ENCODE measurements at places on chromosomes 6 and 20.

DNA sequence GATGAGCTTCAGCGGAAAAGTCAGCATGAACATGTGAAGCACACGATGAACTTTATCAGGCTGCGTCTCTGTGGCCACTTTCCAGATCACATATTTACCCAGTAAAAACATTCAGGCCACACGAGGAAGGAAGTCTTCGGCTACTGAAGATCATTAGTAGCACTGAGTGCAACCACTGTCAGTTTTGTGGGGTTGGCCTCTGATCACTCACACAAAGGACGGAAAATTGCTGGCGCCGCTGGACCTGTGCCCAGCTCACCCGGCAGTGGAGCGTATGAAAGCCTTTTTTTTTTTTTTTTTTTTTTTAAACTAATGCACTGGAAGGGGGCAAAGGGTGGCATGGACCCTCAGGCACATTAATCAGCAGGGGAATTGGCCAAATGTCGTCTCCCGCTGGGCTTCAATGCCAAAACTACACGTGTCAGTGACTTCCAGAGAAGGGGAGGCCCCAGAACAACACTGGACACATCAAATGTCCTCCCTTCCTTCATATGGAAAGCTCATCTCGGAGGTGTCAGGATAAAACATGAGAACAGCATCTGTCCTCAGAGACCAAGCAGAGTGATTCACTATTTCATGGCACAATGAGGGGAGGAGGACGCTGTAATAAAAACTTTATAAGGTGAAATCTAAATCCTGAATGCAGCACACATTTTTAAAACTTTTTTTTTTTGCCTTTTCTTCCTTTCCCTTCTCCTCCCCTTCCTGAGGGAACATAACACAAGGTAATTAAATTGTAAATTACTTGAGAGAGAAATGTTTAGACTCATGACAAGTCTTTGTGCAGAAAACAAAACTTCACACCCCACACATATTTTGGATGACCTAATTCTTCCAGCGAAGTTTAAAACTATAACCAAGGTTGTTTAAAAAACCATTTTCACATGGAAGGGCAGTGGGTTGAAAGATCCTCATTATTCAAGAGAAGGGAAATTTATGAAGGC lies 223.4 kb downstream of the FOXC1 start:
- DNase-seq = peak; percentile 93

- DNase-seq = no peak
Measured at GRCh38 chr6:45597424-45597823, 219.7 kb upstream of the SUPT3H start.

GRCh38 chr6:100662264-100662663 lies 197.5 kb upstream of the SIM1 start:
- no peak for DNase-seq

- no peak for DNase-seq
Measured at GRCh38 chr6:123640567-123641187, 3.9 kb upstream of the TRDN start.

GRCh38 chr20:62068997-62069396 lies 3.3 kb upstream of the TAF4 start:
- no peak for DNase-seq

DNA sequence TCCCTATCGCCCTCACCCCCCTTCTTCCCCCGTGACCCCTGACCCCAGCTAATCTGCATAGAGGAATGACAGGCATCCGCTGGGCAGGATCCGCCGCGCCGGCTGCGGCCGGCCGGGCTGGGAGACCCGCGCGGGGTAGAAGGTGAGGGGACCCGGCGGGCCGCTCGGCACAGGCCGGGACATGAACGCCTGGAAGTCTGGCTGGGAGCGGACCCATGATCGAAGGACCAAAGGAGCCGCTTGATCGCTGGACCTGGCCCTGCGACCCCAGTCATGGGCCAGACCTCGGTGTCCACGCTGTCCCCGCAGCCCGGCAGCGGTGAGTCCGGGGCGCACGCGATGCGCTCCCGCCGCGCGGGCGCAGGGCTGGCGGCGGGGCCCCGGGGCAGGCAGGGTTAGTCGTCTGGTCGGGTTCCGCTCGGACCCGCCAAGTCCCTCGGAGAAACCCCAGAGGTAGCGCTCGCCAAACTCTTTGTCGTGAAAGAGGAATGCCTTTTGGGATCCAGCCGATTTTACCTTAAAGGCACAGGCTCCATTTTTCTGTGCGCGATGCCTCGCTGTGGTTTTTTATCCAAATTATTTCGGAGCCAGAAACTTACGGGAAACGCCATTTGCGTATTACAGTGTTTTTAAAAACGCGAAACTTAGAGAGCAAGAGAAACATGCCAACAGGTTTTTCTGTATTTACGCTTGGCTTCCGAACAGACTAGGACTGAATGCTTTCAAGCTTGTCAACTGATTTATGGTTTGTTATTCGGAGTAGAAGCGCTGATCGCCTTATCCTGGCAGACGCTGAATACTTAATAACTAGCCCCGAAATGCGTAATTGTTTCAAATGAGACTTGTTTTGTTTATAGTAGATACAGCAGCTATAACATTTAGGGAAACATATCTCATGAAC lies at the start of gene PHACTR2:
Gene PHACTR2 (plus strand): TSS at position 75 of the 901 bp plus-strand sequence. CDS start 199 bp downstream, at position 274.
- peak; percentile 91 for DNase-seq

- peak; percentile 26 for DNase-seq
Measured at GRCh38 chr6:108684771-108685329, 124.1 kb downstream of the FOXO3 start.

DNA sequence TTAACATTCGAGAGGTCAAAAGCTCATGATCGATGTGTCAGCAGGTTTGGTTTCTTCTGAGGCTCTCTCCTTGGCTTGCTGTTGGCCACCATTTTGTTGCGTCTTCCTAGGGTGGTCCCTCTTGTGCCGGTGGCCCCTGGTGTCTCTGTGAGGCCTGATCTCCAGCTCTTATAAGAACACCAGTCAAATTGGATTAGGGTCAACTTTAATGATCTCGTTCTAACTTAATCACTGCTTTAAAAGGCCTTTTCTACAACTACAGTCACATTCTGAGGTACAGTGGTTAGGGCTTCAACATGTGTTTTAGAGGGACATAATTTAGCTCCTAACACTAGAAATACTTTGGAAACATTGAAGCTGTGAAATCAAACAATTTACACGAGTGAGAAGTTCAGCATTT lies 240.8 kb upstream of the KCNQ5 start:
- DNase-seq = no peak

- DNase-seq = no peak
Measured at GRCh38 chr6:36339146-36339545, 2.5 kb upstream of the BNIP5 start.

- DNase-seq = no peak
Measured at GRCh38 chr20:52941808-52942207, 30.4 kb upstream of the TSHZ2 start.

DNA sequence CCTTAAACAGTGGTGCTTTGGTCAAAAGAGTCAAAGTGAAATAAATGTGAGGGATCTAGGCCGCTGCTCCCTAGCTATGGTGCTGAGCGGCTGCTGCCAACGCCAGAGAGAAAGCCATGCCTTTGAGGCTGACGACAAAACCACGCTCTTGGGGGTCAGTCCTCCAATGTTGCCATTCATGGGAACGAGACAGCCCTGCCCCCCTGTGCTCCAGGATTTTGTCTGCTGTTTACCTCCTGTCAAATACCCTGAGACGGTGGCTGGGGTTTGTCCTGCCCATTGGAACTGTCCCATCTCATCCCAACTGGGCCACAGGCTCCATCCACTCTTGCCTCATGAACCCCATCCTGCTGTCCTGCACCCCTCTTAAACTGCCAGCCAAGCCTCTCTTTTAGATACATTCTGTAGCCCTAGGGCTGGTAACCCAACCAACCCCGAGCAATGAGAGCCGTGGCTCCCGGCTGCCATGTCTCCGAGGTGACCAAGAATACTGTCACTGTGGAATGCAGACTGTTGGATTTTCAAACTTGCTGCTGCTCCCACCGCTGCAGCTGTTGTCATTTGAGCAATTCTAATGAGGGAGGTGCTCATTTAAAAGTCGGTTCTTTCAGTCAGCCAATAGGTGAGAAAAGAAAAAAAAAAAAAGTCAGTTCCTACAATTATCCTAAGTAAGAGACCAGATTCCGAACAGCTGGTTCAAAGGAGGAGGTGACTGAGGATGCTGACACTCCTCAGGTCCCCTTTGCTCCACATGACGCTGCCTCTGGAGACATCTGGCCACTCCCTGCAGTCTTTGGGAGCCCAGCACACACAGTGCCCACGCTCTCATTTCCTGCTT lies 73.1 kb upstream of the QKI start:
- DNase-seq = no peak

DNA sequence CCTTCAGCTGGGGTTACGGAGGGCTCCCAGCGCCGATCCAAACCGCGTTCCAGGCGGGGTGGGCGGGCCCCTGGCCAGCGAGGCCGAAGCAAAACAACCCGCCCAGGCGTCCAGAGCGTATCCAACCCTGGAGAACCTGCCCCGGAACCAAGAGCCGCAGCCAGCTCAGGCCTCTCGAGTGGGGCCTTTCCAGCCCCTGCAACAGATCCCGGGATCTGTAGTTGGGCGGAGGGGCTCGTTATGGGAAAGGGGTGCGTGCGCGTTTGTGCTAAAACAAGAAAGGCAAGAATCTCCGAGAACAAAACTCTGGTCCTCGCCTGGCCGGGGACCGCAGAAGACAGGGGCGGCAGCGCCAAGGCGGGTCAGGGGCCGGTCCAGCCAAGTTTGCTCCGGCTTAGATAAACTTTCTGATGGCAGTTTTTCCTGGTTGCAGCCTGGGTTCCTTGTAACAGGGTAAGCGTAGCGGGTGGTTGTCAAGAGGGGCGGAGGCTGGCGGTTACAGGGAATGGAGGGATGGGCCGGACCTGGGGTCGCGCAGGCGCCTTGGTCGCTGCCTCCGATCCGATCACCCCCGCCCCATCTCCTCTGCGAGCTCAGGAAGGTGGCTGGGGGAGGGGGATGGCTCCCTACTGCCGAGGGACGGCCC lies 448 bp upstream of the RIN2 start:
- peak; percentile 91 for DNase-seq

- DNase-seq = peak; percentile 76
Measured at GRCh38 chr6:28336284-28337120, 554 bp upstream of the ZSCAN31 start.

GRCh38 chr6:128158496-128158895 lies 257.6 kb upstream of the THEMIS start:
- DNase-seq = peak; percentile 60

GRCh38 chr20:22921595-22922421 lies 113.3 kb upstream of the SSTR4 start:
- DNase-seq = peak; percentile 50

DNA sequence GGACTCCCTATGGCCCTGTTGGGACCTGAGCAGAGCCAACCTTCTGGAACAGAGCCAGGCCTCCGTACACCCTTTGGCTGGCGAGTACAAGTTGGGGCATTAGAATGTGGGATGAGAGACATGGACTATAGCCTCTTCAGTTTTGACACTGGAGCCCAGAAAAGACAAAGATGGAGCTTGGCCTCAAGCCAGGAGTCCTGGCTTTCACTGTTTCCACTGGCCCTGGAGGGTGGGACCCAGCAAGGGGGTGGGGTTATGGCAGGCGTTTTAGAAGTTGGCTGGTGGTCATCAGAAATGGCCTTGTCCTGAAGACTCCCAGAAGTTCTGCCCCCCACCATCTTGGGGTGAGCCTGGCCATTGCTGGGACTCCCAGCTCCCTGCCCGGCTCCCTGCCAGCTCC lies 21.8 kb downstream of the ITPR3 start:
- DNase-seq = no peak

DNA sequence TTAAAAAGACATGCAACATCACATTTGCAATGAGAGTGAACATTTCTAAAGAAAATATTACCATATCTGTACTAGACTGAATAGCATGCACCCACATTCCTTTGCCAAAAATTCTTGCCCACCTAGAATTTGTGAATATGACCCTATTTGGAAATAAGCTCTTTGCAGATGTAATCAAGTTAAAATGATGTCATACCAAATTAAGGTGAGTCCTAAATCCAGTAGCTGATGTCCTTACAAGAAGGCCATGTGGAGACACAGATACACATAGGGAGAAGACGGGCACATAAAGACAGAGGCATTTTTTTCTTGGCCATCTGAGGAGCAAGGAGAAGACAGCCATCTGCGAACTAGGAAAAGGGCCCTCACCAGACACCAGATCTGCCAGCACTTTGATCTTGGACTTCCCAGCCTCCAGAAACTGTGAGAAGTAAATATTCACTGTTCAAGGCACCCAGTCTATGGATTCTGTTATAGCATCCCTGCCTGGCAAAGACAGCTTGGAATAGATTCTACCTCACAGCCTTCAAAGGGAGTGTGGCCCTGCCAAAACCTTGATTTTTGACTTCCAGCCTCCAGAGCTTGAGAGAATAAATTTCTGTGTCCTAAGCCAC lies 22.8 kb upstream of the ATXN1 start:
- DNase-seq = no peak

DNA sequence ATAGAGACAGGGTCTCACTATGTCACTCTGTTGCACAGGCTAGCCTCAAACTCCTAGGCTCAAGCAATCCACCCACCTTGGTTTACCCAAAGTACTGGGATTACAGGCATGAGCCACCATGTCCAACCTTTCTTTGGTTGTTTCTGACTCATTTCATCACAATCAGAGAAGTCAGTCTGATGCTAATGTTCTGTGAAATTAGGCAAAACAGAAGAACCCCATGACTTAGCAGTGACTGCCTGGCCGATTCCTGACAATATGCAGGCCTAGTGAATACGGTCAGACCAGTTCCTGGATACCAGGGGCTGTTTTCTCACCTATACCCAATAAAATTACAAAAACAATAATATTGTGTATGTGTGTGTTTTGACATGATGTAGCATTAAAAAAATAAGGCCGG lies 58.8 kb upstream of the BTN3A2 start:
- DNase-seq = no peak

DNA sequence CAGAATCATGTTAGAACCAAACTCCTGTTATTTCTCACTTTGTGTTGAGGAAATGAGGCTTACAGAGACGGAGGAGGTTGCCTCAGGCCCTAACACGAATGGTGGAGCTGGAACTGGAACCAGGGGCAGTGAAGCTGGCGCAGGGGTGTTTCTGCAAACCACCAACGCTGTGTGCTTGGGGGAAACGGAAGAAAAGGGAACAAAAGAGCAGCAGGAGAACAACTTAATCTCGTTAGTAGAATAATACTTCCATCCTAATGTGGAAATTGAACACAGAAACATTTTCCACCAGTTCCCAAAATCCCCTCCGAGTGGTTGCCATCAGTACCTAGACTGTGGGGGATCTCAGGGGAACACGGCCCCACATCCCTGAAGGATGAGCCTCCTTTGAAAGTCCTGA lies 103.4 kb upstream of the FRMD1 start:
- no peak for DNase-seq

- no peak for DNase-seq
Measured at GRCh38 chr6:43178150-43178549, 3.8 kb upstream of the CUL9 start.

DNA sequence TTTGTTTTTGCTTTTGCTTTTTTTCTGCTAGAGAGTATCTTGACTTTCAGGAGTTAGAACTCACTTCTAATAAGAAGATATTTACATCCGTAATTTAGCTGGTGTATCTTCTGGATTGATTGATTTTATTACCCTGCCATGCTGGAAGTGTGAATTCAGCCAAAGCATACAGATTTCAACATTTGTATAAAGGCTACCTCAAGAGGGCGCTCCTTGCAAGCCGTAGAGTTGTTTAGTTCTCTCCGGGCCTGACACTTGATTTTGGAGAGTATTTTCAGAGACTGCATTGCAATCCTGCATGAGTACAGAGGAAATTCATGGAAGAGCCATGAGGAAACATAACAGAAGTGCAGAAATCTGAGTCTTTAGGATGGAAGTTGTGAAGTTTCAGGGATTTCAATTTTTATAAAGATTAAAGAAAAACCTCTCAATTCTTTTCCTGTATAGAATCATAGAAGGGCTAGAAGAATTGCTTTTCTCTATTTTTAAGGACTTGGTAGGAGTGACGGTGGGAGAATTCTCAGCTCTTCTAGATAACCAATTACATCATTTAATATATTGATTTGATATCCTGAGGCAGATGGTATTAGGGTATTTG lies 66.7 kb upstream of the TIAM2 start:
- DNase-seq = peak; percentile 86

Measured in dermis blood vessel endothelial cell (primary cell).